ENCODE measurements at places on chromosomes 6 and 20. TPM values are rescaled to one million over a fixed set of nuclear protein-coding genes. Genes with fewer than 3 reads are reported as not detected.

The TRIM15 gene
- polyA plus RNA-seq = not detected

The TSPO2 gene
- polyA plus RNA-seq = 1.4 TPM

The TMEM244 gene
- not detected for polyA plus RNA-seq

The ULBP2 gene
- 3.6 TPM for polyA plus RNA-seq

The MYH7B gene
- polyA plus RNA-seq = 2.1 TPM

The CDSN gene
- not detected for polyA plus RNA-seq

The BEND6 gene
- 1.1 TPM for polyA plus RNA-seq

The SLC16A10 gene
- polyA plus RNA-seq = 8.3 TPM

The TNXB gene
- 22.9 TPM for polyA plus RNA-seq

The OVOL2 gene
- 8.5 TPM for polyA plus RNA-seq

The SRMS gene
- polyA plus RNA-seq = not detected

The BPIFB4 gene
- not detected for polyA plus RNA-seq

The DDO gene
- polyA plus RNA-seq = 1.8 TPM

The RUNX2 gene
- polyA plus RNA-seq = 2.5 TPM

The GJA1 gene
- 112 TPM for polyA plus RNA-seq

The SLC17A9 gene
- polyA plus RNA-seq = 3.8 TPM

The ANGPT4 gene
- polyA plus RNA-seq = 0.09 TPM

The COL21A1 gene
- polyA plus RNA-seq = 154 TPM

The LST1 gene
- 8.3 TPM for polyA plus RNA-seq

The LKAAEAR1 gene
- polyA plus RNA-seq = 0.44 TPM

The MAPK14 gene
- 75.2 TPM for polyA plus RNA-seq

The SAMD5 gene
- 23.7 TPM for polyA plus RNA-seq

The FYN gene
- polyA plus RNA-seq = 151 TPM

The LRFN2 gene
- 0.16 TPM for polyA plus RNA-seq

The SLA2 gene
- polyA plus RNA-seq = 1.3 TPM

The TRIM31 gene
- polyA plus RNA-seq = not detected

The SCRT2 gene
- polyA plus RNA-seq = not detected

The MCCD1 gene
- 0.24 TPM for polyA plus RNA-seq

The HAO1 gene
- not detected for polyA plus RNA-seq

The SLC22A3 gene
- polyA plus RNA-seq = 24.9 TPM

The SYCP2 gene
- 8.8 TPM for polyA plus RNA-seq

The CPXM1 gene
- polyA plus RNA-seq = 68.1 TPM

The FAM83B gene
- polyA plus RNA-seq = 5.6 TPM

The PKIB gene
- polyA plus RNA-seq = 1.9 TPM

The TRAPPC3L gene
- 0.34 TPM for polyA plus RNA-seq

The PHACTR3 gene
- 6.5 TPM for polyA plus RNA-seq

The HLA-C gene
- polyA plus RNA-seq = 191 TPM

The SMLR1 gene
- polyA plus RNA-seq = 0.14 TPM

The TSHZ2 gene
- 15.6 TPM for polyA plus RNA-seq

The SNPH gene
- 2.4 TPM for polyA plus RNA-seq

The LRRC73 gene
- polyA plus RNA-seq = 0.30 TPM

The MARCKS gene
- polyA plus RNA-seq = 291 TPM

The CST5 gene
- not detected for polyA plus RNA-seq

The GHRH gene
- polyA plus RNA-seq = not detected

The TMEM200A gene
- polyA plus RNA-seq = 2.3 TPM

The HLA-DQA1 gene
- 3.8 TPM for polyA plus RNA-seq

Data from left lung (tissue), 14 donors.